ENCODE measurements at places on chromosomes 3 and 15.

DNA sequence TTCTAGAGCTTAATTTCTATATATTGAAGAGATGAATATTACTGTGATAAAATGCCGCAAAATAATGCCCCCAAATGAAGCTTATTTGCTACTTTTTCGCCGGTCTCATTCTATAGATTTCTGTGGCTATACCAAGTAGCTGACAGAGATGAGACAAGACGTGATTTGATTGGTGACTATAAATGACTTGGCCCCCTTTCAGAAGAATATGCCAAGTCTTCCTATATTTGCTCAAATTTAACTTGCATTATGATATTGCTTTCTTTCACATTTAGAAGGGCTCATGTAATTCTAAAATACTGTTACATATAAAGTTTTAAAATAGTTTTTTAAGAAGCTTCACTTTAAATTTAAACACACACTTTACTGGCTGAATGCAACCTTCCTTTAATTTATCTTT is 180.1 kb downstream of the SUCLG2 start:
- no peak for DNase-seq

- DNase-seq = no peak
Measured at GRCh38 chr3:128975276-128975675, 18.6 kb downstream of the CFAP92 start.

- no peak for DNase-seq
Measured at GRCh38 chr3:51057121-51057520, 328.0 kb upstream of the MANF start.

DNA sequence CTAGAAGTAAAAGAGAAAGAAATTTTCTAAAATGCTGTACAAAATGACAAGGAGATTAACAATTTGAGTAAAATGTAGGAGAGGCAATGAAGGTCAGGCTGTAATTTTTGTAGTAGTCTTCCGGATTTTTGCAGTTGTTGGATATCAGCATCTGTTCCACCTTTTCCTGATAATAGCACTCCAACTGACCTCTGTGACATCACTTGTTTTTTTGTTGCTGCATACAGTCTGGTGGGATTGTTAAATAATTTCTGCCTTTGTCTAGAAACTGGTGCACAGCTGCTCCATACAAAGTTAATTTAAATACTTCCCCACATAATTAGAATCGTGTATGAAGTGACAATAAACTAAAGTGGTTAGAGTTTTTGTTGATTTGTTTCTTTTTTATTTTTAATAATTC is 731.4 kb downstream of the PLOD2 start:
- DNase-seq = no peak

- no peak for DNase-seq
Measured at GRCh38 chr3:72204452-72204851, 419.5 kb upstream of the PROK2 start.

DNA sequence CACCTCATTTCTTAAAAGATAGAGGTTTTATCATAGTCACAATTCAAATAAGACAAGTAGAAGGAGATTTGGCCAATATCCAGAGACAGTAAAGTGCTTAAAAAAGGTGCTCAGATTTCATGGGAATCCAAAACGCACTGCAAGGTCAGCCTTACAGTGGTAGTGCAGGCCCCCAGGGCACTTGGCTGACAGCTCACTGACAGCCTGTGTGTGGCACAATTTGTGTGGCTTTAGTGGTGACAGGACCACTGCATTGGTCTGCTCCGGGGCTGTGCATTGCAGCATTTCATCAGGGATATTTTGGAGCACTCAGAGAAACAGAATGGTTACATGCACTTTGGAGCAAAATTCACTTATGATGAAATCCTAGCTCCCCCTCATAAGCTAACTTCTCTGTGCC is 544.3 kb downstream of the NTRK3 start:
- DNase-seq = no peak

- no peak for DNase-seq
Measured at GRCh38 chr3:196985954-196986885, 17.6 kb upstream of the PIGZ start.
